ENCODE measurements at places on chromosomes 16 and 17. TPM values are rescaled to one million over a fixed set of nuclear protein-coding genes. Genes with fewer than 3 reads are reported as not detected.

DNA sequence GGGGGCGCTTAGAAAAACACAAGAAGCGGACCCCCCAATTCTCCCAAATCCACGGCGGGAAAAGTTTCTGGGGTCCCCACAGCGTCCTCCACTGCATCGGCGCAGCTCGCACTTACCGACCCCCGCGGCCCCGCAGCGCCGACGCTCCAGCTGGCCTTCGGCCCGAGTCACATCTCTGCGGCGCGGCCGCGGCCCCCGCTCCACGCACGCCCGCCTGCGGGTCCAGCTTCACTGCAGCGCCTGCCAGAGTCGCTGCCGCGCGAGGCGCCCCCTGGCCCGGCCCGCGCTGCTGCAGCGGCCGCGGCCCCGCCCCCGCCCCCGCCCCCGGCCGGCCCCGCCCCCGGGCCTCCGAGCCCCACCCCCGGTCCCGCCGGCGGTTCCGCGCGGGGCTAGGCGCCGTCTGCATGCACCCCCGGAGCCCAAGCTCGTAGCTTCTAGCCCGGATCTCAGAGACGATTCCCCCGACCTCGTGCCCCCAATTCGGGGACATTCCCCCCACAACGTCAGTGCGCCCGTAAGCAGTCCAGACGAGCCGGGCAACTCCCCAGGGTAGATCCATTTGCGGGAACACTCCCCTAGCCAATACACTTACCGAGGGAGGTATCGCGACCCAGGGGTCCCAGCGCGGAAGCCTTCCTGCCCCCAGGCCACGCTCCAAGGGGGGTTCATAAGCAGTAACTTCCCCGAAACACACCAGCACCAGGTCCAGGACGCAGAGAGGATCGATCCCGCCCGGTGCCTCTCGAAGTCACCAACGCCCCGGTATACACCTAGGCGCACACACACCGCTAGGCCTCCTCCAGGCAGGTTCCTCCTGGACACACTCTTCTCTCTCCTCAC is at the start of gene GPRC5B:
Gene GPRC5B (minus strand): TSS at position 238 of the 840 bp plus-strand sequence. CDS start 12,003 bp downstream, outside the sequence.
- no peak for DNase-seq

DNA sequence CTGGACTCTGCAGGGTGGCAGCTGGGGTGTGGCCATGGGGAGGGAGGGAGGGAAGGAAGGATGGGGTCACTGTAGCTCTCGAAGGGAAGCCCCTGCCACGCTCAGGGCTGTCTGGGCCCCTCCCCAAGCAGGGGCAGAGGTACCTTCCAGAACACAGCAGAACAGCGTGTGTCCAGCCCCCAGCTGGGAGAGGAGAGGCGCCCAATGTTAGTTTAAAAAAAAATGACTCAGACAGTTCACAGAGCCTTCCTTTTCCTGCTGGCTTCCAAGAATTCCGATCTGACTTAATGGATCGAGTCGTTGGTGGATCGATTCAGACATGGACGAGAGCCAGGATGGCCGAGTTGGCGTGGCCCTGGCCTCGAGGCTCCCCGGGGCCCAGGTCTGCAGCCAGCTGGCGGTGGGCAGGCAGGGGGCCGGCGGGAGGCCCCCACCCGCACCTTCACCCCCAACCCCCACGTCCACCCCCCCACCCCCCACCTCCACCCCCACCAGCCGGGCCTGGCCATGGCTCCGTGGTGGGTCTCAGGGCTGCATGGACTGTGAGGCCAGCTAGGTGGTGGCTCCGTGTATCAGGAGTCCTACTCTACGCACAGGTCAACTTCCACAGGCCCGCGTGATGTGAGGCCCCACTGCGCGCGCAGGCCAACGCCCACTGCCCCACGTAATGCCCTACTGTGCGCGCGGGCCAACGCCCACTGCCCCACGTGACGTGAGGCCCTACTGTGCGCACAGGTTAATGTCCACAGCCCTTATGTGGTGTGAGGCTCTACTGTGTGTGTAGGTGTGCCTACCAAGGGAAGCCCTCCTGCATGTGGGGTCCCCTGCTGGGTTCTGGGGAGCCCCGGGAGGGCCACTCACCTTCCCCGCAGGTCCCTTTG is 21.8 kb downstream of the CACNA1H start:
- no peak for DNase-seq

GRCh38 chr16:2804728-2805127 is 6.5 kb downstream of the PRSS41 start:
- DNase-seq = no peak

DNA sequence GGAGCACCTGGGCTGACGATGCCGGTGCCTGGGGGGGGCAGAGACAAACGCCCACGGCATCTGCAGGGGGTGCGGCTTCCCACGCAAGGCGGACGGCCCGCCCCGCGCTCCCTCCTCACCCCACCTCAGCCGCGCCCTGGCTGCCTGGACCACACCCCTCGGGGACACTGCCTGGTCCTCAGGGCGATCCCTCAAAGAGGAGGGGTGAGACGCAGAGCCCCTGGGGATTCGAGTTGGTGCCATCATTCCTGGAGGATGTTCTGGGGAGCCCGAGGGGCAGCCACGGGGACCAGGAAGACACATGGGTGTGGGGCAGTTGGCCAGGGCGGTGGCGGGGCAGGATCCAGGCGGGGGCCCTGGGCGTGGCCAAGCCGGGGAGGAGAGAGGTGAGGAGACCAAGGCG is 3.9 kb downstream of the IGFALS start:
- no peak for DNase-seq

- no peak for DNase-seq
Observed at GRCh38 chr16:800834-801511, 439 bp upstream of the GNG13 start.

DNA sequence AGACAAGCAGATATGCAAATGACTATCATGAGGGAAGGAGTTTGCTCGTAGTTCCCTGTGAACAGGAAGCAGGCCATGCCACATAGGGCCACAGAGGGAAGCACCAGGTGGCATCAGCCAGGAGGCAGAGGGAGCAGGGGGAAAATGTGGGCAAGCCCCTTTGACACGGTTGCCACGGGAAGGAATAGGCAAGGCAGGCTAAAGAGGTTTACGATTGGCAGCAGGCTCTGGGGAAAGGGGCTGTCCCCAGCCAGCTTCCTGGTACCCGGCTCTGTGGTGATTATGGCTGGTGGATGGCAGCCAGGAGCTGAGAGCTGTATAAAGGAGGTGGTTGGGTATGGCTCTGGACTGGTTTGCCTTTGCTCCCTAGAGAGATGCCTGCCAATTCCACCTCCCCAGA is 848 bp downstream of the CES3 start:
- no peak for DNase-seq

The RNF43 gene
- 47.3 TPM for polyA plus RNA-seq

The CLDN6 gene
- polyA plus RNA-seq = 86.3 TPM

The ADAP2 gene
- 5.6 TPM for polyA plus RNA-seq

The IL21R gene
- 2.9 TPM for polyA plus RNA-seq

The KRTAP2-2 gene
- polyA plus RNA-seq = not detected

Measured in right lung (tissue), 10 donors.